Fibroblast of gingiva (primary cell): ENCODE measurements at places on chromosomes 3 and 15.

DNA sequence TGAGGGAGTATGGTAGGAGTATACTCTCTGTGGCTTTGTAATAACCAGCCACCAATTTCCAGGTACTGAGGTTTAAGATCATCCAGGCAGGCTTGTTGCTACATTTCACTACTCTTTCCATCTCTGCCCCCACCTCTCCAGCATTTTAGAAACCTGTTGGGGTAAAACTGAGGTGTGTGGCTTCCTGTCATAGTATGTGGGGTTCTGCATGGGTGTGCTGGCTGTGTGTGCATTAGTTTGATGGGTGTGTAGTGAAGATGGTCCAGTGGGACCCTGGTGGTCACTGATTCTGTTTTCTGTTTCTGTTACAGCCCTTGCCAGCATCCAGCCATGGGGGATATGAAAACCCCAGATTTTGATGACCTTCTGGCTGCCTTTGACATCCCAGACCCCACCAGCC is 34.0 kb downstream of the ZNF592 start:
- DNase-seq = no peak

DNA sequence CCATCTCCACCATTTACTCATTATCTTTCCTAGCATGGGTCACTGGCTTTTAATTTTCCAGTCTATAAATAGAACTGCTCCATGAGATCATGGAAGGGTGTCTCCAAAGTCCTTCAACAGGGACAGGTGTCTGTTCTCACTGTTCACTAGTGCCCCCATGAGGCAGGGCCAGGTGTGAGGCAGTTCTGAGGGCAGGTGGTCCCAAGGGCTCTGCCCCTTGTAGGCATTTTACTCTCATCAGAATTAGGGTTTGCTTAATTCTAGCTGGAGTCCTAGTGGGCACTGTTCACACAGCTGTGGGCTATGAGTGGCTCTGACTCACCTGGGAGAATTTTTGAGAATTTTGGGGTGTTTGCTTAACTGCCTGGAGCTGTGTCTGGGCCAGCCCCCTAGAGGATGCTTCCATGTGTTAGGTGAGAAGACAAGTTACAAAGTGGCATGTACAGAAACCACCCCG is 248.0 kb upstream of the LYSMD4 start:
- DNase-seq = no peak

DNA sequence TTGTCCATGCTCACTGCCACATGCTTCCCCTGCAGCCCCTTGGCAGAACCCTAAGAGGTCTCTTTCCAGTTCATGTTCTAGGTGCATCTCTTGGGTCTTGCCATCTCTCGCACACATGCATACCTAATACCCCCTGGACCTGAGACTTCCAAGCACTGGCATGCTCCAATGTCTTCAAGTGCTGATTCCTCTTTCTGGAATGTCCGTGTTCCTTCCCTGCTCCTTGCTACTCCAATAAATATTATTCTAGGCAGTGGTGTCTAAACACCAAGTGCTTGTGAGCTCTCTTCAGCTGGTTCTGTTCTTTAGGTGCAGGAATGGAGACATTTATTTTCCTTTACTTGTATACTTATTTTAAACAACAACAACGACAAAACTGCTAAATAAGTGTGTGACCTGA is 370.1 kb downstream of the LPP start:
- no peak for DNase-seq

- DNase-seq = no peak
These were observed 189.8 kb downstream of the MBNL1 start for GRCh38 chr3:152458376-152459117.

DNA sequence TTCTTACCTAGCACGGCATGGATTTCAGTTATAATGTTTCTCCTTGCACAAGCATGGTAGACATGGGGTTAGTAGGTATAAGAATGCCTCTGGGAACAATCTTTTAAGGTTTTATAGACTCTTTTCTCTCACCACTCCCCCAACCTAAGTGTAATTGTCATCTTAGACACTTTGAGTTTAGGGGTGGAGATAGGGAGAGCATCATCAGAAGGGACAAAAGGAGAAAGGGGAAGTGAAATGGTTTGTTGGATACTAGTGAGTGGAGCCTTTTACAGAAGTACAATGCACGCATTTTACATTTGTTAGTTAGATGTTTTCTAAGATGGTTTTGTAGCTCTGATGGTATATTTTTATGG is 189.2 kb downstream of the TP63 start:
- no peak for DNase-seq

- DNase-seq = no peak
These were observed 16.5 kb upstream of the CYP11A1 start for GRCh38 chr15:74383695-74384565.
